Endodermal cell (in vitro differentiated cells): ENCODE measurements at places on chromosomes 7 and 10. TPM values are rescaled to one million over a fixed set of nuclear protein-coding genes. Genes with fewer than 3 reads are reported as not detected.

Gene TUBAL3
- not detected in 2 replicates for total RNA-seq

- peak; percentile 60 for DNase-seq
Measured at GRCh38 chr7:140239653-140239935, 62.8 kb upstream of the KDM7A start.

DNA sequence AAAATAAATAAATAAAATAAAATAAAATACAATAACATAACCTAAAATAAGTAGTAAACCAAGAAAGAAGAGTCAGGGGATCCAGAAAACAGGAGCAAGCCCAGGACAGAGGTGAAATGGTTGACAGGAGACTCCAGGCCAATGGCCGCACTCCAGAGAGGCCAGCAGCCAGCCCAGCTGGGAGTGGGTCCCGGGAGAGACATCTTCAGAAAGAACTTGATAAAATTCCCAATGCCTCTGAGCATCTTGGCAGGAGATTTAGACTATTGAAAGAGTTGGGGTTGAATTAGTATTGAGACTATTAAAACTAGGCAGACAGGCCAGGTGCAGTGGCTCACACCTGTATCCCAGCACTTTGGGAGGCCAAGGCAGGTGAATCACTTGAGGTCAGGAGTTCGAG, 62.6 kb downstream of the CLIP2 start:
- no peak for DNase-seq

GRCh38 chr10:22461891-22462290, 116.6 kb downstream of the SPAG6 start:
- DNase-seq: no peak

DNA sequence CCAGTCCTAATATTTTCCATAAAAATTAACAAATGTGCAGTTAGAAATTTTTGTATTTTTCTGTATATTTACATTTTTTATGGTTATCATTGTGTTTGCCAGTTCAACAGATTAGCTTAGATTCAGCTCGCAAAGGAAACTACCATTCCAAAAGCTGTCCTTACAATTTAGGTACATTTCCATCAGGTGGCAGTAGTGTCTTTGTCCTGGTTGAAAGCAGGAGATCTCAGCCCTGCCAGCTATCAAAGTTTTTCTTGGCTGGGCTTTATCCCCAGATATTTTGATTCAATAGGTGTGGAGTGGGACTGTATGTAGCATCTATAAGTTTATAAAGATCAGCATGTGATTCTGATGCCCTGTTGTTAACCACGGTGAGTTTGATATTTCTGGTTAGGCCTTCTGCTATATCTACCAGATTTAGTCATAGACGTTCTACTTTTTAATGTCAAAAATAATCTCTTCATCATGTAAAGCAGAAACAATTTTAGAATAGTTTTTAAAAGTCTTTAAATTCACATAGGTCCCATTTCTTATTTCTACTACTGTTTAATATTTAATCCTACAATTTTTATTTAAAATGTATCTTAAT, 15.5 kb upstream of the ICA1 start:
- peak; percentile 52 for DNase-seq

Gene RPEL1
- total RNA-seq: not detected in 2 replicates

DNA sequence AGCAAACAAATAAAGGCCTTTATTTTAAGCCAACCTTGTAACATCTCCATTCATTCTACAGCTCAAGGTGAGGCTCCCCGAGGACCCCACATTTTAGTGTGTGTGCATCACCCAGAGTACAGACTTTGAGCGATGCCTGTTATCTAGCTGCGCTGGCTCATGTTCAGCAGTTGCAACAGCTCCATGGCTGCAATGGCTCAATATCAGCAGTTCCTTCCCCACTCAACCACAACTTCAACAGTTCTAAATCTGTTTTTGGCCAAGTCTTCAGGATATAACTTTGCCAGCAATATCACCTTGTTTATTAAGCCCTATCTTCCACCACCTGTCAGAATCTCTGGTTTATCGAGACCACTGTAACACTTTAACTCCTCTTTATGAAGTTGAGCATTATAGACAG, 95.8 kb downstream of the WNT2 start:
- DNase-seq: no peak

Gene ZPBP
- total RNA-seq: not detected in 3 replicates

DNA sequence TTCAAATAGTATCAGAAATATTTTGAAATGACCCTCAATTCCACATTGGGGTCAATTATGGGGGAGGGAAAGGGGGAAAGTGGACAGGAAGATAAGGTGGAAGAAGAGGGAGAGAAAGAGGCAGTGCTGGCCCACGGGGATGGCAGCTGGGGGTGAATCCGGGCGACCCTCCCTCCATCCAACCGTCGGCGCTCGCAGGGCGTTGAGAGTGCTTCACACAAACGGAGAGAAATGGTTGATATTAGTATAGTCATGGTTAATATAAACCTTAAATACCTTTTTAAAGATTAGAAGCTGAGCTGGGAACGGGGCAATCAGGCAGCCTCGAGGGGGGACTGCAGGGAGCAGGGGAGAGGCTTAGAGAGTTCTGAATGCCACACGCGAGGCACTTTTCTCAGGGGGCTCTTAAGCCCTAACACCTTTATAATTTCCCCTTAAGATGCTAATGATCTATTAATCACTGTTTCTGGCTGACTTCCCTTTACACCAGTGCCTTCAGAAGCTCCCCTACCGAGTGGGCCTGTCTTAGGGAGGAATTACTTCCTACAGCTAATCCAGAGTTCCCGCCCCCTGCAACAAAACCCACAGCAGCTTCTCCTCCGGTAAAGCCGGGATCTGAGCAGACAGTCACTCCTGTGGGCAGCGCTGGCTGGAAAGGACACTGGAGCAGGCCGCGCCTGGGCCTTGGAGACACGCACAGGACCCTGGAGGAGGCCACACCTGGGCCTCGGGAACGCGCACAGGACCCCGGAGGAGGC, 39.5 kb downstream of the PRKAG2 start:
- DNase-seq: peak; percentile 85

DNA sequence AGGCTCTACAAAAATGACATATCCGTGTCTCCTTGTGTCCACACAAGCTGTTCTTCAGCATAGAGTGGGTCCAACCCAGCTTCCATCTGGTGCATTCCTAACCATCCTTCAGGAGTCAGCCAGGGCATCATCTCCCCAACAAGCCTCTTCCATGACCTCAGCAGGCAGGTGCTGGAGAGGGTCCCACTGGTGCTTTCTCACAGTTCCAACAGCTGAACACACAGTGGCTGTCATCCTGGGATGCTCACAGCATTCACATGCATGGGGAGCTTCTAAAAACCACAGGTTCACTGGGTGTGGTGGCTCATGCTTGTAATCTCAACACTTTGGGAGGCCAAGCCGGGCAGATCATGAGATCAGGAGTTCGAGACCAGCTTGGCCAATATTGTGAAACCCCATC, 6.4 kb upstream of the CYP3A4 start:
- no peak for DNase-seq

GRCh38 chr7:66170309-66171231, 34.6 kb upstream of the TPST1 start:
- DNase-seq: no peak

- no peak for DNase-seq
Measured at GRCh38 chr7:11450281-11450680, 381.7 kb downstream of the THSD7A start.

Gene TMEM196
- total RNA-seq: not detected in 2 replicates

GRCh38 chr10:35765066-35765527, 123.0 kb upstream of the FZD8 start:
- peak; percentile 83 for DNase-seq

Gene CCL24
- not detected in 2 replicates for total RNA-seq

Gene VIPR2
- 1.2 and 1.8 TPM in 2 replicates for total RNA-seq

DNA sequence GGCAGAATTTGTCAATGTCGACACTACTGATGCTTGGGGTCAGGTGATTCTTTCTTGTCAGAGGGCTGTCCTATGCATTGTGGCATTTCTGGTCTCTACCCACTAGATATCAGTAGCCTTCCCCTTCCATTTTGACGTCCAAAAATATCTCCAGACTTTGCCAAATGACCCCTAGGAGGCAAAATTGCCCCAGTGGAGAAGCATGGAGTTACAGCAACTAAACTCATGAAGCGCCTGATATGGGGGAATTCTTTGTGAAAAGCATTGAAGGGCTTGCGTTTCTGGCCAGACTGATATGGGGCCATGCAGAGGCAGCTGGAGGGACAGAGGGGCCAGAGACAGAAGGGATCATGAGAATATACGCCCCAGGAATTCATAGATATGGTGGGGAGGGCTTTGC, 43.6 kb downstream of the ADRB1 start:
- peak; percentile 53 for DNase-seq

Gene ZNF789
- total RNA-seq: 16.5 and 17.0 TPM in 2 replicates

DNA sequence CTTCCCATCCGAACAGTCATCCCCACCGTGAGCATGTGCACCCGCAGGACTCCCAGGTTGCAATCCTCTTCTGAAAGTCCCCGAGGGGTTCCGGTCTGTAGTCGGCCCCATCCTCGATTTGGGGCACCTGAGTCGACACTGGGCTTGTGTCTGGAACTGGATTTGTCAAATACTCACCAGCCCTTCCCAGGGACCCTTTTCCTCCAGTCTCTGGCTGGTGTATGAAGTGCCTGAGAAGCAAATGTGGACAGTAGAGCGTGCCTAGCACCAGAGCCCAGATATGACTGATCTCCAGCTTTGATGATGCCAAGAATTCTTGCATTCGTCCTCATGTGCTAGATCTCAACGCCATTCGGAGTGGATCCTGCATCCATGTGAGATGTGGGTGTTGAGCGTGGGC, 132.5 kb upstream of the ADARB2 start:
- DNase-seq: no peak

DNA sequence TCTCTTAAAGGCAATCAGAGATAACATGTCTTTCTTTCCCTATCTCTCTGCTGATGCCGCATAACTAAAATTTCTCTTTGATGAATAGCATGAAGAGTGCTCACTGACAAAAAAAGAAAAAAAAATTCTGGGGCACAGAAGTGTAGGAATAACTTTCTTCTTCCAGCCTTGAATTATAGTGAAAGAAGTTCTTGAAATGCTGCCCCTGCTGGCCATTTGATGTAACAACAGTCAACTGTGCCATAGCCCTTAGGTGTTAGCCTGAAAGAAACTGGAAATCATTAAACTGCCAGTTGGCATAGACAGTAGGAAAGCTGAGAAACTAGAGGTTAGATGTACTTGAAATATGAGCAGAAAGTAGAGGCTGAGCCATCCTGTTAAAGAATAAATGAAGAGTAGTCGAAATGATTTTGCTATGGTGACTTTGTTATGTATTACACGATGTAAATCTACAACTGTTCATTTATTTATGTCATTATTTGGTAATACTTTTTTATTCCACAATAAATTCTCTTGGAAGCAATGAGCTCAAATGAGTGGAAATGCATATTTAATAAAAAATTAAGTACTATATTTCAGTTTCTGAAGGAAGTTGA, 48.3 kb upstream of the FAM171A1 start:
- peak; percentile 66 for DNase-seq

Gene NPSR1
- not detected in 3 replicates for total RNA-seq

- no peak for DNase-seq
Measured at GRCh38 chr10:46297406-46298204, 10.8 kb downstream of the ANTXRL start.

- no peak for DNase-seq
Measured at GRCh38 chr7:47153058-47153457, 428.9 kb downstream of the TNS3 start.

GRCh38 chr7:29365423-29365822, 170.8 kb downstream of the CHN2 start:
- DNase-seq: no peak

GRCh38 chr7:66933469-66933868, 12.4 kb downstream of the TMEM248 start:
- DNase-seq: no peak

GRCh38 chr10:3836222-3836820, 51.3 kb upstream of the KLF6 start:
- DNase-seq: no peak

GRCh38 chr10:11560076-11560709, 51.3 kb downstream of the USP6NL start:
- DNase-seq: no peak

DNA sequence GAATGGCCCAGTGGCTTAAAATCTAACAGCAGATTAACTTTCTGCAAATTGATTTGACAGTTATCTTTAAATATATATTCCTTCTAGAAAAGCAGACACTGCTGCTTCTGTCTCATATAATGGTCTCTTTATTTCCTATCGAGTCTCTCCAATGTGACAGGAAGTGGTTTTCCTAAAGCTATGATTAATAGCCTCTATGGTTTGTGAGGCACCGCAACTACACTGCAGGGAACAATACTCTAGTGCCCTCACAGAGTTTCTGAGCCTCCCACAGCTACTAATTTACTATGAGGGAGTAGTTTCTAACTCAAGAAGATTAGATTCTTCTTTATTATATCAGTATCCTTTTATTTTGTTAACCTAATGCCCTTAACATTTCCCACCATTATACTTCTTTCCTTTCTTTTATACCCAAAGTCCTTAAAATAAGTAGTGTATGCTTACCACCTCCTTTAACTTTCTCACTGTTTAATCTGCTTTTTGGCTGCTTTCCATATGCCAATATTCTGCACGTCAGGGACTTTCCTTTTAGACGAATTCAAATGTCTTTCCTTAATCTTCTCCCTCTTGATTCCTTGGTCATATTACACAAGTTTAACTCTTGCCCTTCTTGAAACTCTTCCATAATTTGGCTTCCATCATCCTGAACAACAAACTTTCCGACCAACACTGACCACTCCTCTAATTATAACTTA, 23.8 kb upstream of the AHR start:
- DNase-seq: no peak

Gene HOGA1
- 0.15 and 0.43 TPM in 2 replicates for total RNA-seq

DNA sequence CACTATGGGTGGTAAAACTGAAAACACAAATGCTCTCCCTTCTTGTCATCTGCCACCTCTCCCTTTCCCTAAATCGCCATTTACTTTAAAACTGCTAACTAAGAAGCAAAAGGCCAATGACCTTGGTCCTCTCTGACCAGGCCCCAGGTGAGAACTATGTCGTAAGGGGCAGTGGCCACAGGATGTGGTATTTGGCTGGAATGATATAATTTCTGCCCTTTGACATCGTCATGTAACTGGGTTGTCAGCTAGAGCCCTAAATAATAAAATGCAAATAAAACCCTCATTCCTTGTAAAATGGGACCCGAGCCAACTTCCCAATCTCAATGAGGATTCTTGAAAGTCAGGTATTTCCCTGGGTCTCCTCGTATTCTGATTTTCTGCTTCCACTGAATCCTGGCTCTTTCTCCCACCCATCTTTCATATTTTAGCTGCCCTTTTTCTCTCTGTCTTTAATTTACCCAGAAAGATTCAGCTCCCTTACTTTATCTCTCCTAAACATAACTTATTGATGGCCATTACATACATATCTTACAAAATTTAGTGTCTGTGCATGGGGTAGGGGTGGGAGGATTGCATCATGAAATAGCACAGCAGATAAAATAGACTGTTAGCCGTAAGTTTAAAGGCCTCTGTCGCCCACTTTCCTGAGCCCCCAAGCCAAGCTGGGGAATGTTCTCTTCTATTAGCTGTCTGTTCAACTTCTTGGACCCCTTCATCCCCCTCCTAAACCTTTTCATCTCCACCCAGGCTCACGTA, 3.2 kb upstream of the EEPD1 start:
- DNase-seq: peak; percentile 9

- peak; percentile 90 for DNase-seq
Measured at GRCh38 chr7:77538281-77539212, 1.5 kb downstream of the PTPN12 start.

Gene ANKRD1
- 17.1 and 19.6 TPM in 2 replicates for total RNA-seq

Gene SMARCD3
- 43.5 and 45.7 TPM in 2 replicates for total RNA-seq

Gene BCCIP
- 50.8 to 94.3 TPM (median 93.8 TPM) in 3 replicates for total RNA-seq

Gene KRIT1
- total RNA-seq: 25.0 to 37.0 TPM (median 33.9 TPM) in 3 replicates
